NB4 (cell line): ENCODE measurements at places on chromosomes 13 and 19.

- DNase-seq = no peak
These were observed 147.2 kb upstream of the ZNF536 start for GRCh38 chr19:30224689-30225606.

- DNase-seq = peak; percentile 85
These were observed 6.4 kb downstream of the AXL start for GRCh38 chr19:41225238-41226052.

GRCh38 chr19:47490847-47491246 lies 6.8 kb upstream of the KPTN start:
- DNase-seq = no peak

DNA sequence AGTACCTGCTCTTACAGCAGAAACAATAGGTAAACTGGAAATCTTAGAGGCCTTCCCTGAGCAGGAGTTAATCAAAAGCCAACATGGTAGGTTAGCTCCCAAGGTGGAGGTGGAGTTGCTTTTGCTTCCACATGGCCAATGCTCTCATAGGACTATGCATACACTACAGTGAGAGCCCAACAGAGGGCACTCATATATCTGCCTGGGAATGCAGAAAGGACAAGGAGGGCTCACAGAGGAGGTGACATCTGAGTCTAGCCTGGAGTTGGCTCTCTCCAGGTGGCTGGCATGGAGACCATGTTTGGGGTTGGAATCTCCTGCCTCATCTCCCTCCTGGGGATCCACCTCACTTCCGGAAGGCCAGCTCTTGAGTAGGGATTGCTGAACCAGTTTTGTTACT lies 34.6 kb downstream of the ATP8A2 start:
- DNase-seq = peak; percentile 27

GRCh38 chr13:97953376-97953970 lies at the start of gene IPO5:
IPO5 (plus strand) TSS chr13:97953675; CDS start chr13:97976697, 23,022 bp downstream.
- DNase-seq = no peak

DNA sequence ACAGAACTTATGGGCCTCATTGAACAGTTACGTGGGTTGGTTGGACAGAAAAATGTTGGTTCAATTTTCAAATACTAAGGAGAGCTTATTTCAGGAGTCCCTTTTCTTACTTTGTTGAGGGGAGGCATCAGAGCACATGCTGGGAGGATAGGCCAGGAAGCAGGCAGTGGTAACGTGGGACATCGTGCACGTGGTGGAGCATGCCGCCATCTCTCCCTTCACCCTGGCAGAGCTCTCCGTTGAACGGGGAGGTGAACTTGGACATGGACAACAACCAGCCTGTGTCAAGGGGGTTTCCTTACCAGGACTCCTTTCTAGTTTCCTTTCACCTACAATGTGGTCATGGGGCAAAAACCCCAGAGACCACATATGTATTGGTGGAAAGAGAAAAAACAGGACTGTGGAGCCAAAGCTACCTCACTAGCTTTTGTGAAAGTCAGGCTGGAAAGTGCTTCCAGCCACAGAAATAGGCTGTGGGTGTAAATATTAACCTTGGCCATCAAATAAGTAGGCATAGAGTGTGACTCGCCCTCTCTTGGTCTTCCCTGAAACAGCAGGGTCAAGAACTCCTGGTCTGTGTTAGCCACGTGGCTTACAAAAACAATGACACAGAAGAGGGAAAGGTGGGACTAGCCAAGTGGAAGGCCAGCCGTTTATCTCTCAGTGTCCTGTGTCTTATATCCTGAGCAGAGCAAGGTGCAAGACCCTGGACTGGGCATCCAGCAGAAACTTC lies 14.4 kb downstream of the MICOS13 start:
- DNase-seq = no peak

DNA sequence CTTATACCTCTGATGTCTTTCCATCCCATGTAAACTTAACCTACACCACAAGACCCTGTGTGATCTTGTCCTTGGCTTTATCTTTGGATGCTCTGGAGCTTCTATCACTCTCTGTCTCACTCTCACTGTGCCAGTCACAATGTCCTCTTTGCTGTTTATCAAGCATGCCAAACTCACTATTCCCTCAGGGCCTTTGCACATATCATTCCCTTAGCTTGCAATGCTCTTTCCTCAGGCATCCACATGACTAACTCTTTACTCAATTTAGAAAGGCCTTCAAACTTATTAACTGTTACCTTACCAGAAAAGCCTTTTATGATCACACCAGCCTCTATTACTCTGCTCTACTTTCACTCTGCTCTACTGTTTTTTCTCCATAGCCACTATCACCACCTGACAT lies 354.1 kb downstream of the RFC3 start:
- no peak for DNase-seq

DNA sequence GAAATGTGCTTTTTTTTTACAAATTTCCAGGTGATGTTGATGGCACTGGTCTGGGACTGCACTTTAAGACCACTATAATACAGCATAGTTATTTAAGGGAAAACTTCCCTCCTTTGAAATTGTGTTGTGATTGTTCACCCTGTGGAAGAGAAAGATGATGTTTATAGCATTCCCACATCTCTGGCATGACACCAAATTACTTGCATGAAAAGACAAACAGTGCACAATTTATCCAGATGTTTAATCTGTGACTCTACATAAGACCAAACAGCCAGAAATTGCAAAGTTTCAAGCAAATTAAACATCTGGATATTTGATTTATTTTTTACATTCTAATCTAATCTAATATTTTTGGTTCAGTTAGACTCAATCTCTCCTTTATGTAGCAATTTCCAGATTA lies 51.6 kb downstream of the UFM1 start:
- no peak for DNase-seq

DNA sequence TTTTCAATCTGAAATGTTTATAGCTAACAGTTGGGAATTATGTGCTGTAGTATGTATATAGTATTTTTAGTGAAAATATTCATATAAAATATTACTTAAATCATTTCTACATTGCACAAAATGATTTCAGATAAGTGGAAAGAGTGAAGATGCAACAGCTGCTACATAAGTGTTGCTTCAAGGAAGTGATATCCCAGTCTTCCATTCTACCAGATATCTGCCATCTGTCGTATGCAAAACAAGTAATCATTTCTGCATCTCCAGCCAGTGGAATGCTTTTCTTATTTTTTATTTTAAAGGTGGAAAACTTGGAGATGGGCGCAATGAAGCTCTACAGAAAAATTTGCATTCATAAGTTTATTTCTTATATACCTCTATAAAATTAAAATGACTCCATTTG lies 152.5 kb upstream of the MAB21L1 start:
- DNase-seq = no peak

- DNase-seq = no peak
These were observed 34.1 kb upstream of the SERPINE3 start for GRCh38 chr13:51305271-51305967.

DNA sequence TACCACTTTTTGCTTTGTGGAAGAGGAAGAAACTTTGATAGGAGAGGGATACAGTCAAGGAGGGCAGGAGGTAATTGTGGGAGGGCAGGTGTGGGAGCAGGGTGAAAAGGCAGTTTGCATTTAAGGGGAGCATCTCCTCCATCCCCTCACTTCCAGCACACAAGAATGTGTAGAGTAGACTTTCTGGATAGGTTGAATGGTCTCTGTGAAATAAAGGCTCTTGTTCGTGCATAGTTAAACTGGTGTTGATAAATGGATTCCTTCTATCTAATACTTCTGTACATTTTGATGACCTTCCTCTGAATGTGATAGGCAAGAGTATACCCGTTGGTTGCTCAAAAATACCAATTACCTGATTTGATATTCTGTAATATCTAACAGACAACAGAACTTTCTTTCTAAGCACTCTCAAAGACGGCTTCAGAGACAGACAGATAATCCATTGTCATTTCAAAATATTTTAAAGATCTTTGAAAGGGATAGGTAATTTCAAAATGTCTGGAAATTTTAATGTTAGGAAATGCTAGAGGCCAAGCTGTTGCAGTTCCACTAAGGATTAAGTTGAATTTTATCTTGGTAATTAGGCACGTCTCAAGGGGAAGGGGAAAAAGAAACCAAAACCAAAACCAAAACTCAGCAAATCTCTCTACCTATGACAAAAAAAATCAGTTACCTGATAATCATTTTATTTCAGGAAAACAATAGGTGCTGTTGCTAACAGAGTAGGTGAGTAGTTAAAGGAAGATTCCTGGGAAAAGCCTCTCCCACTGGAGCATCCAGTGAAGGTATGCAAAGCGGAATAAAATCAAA lies 302.6 kb downstream of the COG6 start:
- no peak for DNase-seq

- DNase-seq = no peak
These were observed 1.8 kb upstream of the GSX1 start for GRCh38 chr13:27790523-27790922.

GRCh38 chr13:93775507-93776108 lies 549.0 kb downstream of the GPC6 start:
- DNase-seq = no peak

DNA sequence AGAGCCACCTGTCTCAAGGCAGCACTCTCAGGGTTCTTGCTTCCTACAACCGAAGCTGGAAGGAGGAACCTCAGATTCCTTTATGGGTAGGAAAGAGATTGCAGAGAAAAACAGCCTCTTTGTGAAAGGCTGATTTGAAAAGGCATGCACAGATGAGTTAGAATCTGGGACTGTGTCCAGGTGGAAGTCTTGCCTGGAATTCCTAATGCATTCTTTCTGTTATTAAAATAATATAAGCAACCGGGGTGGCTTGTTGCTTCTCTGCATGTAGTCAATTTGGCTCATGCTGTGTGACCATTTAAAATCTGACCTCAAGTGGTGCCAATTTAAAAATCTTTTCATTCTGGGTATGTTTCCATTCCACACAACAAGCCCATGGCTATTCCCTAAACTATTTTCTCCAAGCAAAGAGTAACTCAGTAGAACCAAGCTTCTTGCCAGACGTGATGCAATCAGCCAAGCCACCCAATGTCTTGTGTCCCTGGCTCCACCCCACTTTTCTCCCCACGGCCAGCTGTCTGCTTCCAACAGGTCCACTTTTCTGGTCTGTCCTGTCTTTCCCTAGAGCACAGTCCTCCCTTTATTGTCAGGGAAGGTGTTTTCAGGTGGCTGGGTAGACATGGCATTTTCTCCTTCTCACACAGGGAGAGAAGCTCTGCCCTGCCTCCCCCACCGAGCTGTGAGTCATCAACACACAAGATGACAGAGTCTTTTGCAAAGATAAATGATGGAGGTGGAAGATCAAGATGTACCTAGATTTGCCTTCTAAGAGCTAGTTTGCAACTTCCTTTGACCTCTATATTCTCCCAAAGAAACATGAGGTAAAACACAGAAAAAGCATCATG lies 394.3 kb downstream of the FOXO1 start:
- peak; percentile 32 for DNase-seq

- DNase-seq = no peak
These were observed 6.4 kb downstream of the DOHH start for GRCh38 chr19:3494051-3494450.

- DNase-seq = peak; percentile 67
These were observed at the start of gene DHDH for GRCh38 chr19:48933382-48933932. DHDH (plus strand) TSS chr19:48933699; CDS start chr19:48933722, 23 bp downstream.

DNA sequence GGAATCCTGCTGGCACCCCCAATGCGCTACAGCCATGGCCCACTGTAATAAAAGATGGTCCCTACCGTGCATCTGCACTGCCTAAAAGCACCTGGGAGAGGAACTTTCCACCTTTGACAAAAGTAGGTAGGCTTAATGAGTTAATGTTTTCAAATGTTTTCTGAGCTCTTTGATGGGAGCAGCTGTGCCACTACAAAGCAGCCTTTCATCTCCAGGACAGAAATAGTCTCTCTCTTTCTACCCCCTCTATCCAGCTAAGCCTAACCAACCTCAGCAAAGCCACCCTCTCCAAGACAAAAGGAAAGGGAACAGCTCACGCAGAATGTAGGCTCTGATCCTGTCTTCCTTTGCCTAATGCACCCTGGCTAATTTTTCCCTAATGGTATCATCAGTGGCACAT lies 560.2 kb downstream of the UQCRFS1 start:
- DNase-seq = no peak

- no peak for DNase-seq
These were observed 15.1 kb upstream of the DPP9 start for GRCh38 chr19:4738734-4739133.

- peak; percentile 57 for DNase-seq
These were observed 2.5 kb upstream of the GPX4 start for GRCh38 chr19:1101337-1101698.

- DNase-seq = no peak
These were observed 701.1 kb downstream of the PCDH9 start for GRCh38 chr13:66528944-66529576.

DNA sequence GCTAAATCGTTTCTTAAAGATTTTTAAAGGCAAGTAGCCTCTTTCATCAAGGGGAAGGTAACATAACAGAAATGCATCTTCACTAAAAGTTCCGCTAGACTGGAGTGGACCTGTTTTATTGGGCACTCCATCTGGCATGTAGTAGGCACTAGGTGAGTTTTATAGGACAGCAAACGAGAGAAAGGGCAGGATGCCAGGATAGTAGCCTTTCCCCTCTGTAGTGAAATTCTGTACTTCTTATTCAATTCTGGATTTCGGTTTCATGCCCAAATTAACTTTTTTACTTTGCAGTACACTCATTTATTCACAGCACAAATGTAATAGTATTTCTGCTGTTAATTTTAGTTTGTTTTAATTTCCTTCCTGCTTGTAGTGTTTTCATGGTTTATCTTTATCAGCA lies 45.2 kb downstream of the GPR180 start:
- DNase-seq = no peak

- DNase-seq = peak; percentile 2
These were observed 173.5 kb upstream of the LSM14A start for GRCh38 chr19:33998739-33999345.

GRCh38 chr19:3985643-3986259 lies 488 bp upstream of the EEF2 start:
- no peak for DNase-seq

GRCh38 chr19:46660551-46661019 lies 397 bp downstream of the DACT3 start:
- DNase-seq = no peak

DNA sequence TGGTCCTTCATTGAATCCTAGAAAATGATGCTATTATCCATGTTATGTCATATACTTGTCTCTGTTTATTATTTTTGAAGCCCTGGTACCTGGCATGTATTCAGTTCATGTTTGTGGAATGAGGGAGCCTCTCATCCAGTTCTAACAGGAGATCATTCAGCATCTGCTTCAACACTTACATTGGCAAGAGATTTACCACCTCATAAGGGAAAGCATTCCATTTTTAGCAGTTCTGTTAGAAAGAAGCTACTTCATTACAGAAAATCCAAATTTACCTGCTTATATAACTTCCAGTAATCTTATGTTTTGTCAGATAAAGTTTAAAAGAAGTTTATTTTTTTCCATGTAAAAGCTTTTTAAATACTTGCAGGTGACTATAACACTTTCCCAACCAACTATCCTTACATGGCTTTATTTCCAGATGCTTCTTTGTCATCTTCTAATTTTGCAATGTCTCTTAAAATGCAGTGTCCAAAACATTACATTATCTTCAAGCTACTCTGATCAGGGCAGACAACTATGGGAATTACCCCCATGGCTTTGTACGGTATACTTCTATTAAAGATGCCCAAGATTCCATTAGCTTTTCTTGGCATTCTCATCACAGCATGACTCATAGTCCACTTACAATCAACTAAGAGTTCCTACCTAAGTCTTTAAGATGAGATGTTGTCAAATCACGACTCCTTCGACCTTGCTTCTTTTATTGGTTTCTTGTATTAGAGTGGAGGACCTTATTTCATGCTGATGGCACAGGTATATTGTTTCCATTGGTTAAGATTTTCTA lies 262.1 kb downstream of the PCDH9 start:
- DNase-seq = no peak
